ENCODE measurements at places on chromosomes 6 and 20. TPM values are rescaled to one million over a fixed set of nuclear protein-coding genes. Genes with fewer than 3 reads are reported as not detected.
A peak's percentile ranks its signal among the peaks of the same experiment; 100 is the strongest.

MRAP2 gene
- total RNA-seq, result 10.2 TPM

ME1 gene
- total RNA-seq, result 8.0 TPM

ULBP3 gene
- total RNA-seq, result 4.2 TPM

SIRPB1 gene
- not detected for total RNA-seq

TREM2 gene
- not detected for total RNA-seq

DNA sequence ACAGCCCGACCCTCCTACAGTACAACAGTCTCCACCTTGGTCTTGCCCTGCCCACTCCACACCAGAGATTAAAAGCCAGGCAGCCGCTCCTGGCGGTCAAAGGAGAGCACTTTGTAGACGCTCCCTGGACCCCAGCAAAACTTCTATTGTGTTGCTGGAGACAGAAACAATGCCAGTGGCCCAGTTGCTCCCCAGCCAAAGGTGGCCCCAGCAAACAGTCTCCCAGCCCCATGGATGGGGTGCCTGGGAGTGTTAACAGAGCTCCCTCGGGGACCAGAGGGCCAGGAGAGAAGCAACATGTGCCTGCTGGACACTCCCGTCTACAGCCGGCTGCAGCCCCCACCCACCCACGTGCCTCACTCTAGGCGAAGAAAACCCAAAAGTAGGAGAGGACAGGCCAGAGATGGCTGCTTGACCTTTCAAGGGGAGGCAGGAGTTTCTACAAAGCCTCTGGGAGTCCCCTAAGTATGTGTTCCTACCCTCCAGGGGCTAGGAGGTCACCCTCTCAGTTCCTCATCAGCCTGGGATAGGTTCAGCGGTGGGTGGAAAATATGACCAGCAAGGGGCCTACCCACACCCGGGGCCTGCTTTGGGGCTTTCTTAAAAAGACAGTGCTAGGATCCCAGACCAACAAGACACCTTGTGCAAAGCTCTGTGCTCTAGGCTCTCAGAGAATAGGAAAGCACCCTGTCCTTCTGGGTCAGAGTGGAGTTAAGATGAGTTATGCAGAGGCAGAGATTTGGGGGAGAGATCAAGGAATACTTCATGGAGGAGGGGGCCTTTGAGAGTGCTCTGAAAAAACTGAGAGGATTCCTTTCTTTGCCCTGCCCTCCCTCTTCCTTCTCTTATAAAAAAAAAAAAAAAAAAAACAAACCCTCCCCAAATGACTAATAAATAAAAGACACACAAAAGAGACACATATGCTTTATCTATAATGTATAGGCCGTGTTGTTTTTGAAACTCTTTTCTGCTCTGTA, 19.0 kb upstream of the PREX1 start:
- DNase-seq, result peak; percentile 82

GRCh38 chr6:133764008-133764753, 124.7 kb upstream of the TCF21 start:
- peak; percentile 29 for DNase-seq

- DNase-seq, result no peak
These were observed 382.5 kb downstream of the TAF4 start for GRCh38 chr20:61682996-61683681.

DNA sequence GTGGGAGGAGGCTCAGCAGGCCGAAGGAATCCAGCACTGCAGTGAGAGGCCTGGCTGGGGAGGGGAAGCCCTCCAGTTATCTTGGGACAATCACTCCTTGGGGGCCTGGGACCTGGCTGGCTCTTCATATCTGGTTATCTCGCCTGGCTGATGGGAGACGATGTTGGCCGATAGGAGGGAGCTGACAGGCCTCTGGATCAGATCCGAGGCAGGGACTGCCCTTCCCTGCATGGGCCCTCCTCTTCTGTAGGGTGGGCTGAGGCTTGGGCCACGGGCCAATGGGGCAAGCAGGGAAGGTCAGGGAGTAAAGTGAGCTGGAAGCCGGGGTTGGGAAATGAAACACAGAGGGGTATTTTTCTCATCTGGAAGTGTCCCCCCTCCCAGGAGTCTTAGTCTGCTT, 25.2 kb downstream of the MANBAL start:
- no peak for DNase-seq

GRCh38 chr20:48523191-48523995, 304.4 kb downstream of the PREX1 start:
- DNase-seq, result peak; percentile 90

DNA sequence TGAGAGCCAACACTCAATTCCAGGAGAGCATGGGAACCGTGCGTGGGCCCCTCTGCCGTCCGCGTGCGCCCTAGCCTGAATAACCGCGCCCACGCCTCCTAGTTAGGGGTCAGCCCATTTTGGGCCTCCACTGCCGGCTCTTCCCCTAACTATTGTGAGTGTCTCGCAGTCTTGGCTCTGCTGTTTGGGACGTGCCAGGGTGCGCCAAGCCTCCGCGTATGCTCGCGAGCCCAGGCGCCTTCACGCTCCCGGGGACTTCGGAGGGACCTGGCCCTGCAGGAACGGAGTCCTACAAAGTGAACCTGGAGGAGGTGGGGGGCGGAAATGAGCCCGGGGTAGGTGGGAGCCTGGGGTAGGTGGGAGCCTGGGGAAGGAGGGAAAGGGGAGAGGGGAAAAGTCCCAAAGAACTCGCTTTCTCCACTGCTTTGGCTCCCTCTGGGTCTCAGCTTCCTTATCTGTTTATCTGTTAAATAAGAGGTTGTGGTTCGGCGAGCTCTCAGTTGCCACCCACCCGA, 873 bp upstream of the GCM2 start:
- peak; percentile 76 for DNase-seq

GRCh38 chr20:4418141-4418540, 303.6 kb upstream of the PRND start:
- DNase-seq, result no peak

GRCh38 chr6:124423621-124424020, 538.6 kb upstream of the RNF217 start:
- DNase-seq, result no peak

GRCh38 chr6:39020136-39020535, 28.4 kb upstream of the GLP1R start:
- no peak for DNase-seq

- DNase-seq, result no peak
These were observed 13.2 kb downstream of the SPATS1 start for GRCh38 chr6:44355640-44356039.

GRCh38 chr6:44265007-44265721, at the start of gene NFKBIE:
NFKBIE (minus strand) TSS chr6:44265551; CDS start chr6:44265346, 205 bp downstream.
- DNase-seq, result peak; percentile 97

DNA sequence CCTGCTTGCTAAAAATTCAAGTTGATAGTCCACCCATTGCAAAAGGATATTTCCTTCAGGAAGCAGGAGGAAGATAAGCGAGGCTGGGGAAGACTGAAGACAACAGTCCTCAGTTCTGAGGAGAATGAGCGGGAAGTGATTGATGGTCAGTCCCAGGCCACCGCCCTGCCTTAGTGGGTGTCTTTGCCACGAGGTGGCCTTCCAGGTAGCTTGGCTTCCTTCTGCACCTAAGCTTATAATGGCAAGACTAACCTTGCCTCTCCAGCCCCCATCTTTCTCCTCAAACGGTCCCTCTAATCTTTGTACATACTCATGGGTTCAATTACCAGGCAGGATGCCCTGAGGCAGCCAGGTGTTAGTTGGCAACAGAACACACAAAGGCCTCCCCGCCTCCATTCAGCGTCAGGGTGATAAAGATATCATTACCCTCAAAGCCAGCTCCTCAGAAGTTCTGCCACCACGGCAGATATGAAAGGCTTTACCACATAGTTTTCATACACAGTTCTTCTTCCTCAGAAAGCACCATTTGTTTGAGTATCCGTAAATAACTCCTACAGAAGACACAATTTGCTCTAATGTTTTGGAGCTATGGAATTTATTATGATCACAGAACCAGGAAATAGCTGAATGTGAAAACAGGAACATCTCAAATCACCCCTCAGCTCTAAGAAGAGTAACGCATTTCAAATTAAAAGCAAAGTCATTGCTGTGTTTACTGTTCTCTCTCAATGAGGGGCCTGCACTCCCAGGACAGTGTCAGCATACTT, 249.4 kb downstream of the ATXN1 start:
- DNase-seq, result no peak

GRCh38 chr6:35247642-35248231, 11.8 kb upstream of the ZNF76 start:
- DNase-seq, result no peak

Data from GM23338 (cell line).